MCF 10A (cell line): ENCODE measurements at places on chromosomes 1 and 21. TPM values are rescaled to one million over a fixed set of nuclear protein-coding genes. Genes with fewer than 3 reads are reported as not detected.

DNA sequence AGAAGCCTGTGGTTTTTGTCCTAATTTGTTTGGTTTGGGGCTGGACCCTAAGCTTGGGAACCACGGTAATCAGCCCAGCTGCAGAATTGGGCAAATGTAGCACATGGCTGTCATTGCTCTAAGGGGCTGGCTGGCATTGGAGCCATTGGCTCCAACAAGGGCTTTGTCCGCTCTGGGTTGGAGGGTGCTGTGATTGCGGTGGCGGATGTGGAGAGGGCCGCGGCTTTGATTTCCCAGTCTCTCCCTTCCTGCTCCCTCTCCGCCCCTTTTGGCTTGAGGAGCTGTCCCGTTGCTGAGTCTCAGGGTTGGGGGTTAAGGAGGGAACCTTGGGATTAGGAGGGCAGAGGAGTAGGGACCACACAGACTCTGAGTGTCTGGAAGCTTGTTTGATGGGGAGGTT lies 91.7 kb upstream of the CD34 start:
- H3K27me3 ChIP-seq = no peaks in the 10 kb centered on the region
- no peak overlapping the region for H3K27ac ChIP-seq
- H3K4me1 ChIP-seq = peaks cover 4% of the 10 kb centered on the region
- H3K36me3 ChIP-seq = peaks cover 5% of the 10 kb centered on the region

Gene SPRR2E
- total RNA-seq = not detected in 2 replicates

DNA sequence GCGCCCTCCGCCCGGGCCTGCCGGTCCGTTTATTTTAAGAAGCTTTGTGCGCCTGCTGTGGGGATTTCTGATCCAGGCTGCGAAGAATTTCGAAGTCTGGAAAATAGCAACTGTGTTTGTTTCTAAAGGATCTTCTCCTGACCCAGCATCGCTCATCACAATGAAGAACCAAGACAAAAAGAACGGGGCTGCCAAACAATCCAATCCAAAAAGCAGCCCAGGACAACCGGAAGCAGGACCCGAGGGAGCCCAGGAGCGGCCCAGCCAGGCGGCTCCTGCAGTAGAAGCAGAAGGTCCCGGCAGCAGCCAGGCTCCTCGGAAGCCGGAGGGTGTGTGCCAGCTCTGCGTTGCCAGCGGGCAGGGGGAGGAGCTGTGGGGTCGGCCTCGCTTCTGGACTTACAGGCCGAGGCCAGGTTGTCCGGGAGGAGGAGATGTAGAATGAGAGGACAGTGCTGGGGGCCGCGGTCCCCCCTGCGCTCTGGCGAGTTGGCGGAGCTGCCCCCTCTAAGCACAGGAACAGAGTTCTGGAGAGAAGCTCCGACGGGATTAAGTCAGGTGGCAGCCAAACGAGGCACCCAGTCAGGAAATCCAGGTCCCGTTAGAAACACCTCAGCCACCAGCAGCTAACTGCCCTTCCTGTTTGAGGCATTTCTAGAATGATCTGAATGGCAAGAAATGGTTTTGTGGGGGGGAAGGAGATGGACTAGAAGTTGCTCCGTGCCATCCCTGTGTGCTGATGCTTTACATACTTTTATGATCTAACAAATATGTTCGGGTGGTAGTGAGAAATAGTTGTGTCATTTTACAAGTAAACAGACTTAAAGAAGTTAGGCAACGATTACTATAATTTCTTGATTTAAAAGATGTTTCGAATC lies 948 bp downstream of the TXLNA start:
- peaks cover 20% of the 10 kb centered on the region for H3K4me1 ChIP-seq
- peak; percentile 43 for DNase-seq
- H3K27me3 ChIP-seq = no peaks in the 10 kb centered on the region
- H3K36me3 ChIP-seq = peaks cover 65% of the 10 kb centered on the region
- H3K27ac ChIP-seq = peak overlapping the region; percentile 98

Gene CA6
- not detected in 2 replicates for total RNA-seq

GRCh38 chr1:185906186-185906585 lies 172.0 kb downstream of the HMCN1 start:
- H3K4me1 ChIP-seq = no peaks in the 10 kb centered on the region
- no peak overlapping the region for H3K4me3 ChIP-seq
- DNase-seq = no peak
- H3K27me3 ChIP-seq = no peaks in the 10 kb centered on the region
- no peaks in the 10 kb centered on the region for H3K36me3 ChIP-seq

GRCh38 chr1:96388421-96389310 lies 332.9 kb upstream of the PTBP2 start:
- H3K27ac ChIP-seq = no peak overlapping the region
- peaks cover 8% of the 10 kb centered on the region for H3K4me1 ChIP-seq
- no peak for DNase-seq
- no peaks in the 10 kb centered on the region for H3K27me3 ChIP-seq
- H3K36me3 ChIP-seq = no peaks in the 10 kb centered on the region

DNA sequence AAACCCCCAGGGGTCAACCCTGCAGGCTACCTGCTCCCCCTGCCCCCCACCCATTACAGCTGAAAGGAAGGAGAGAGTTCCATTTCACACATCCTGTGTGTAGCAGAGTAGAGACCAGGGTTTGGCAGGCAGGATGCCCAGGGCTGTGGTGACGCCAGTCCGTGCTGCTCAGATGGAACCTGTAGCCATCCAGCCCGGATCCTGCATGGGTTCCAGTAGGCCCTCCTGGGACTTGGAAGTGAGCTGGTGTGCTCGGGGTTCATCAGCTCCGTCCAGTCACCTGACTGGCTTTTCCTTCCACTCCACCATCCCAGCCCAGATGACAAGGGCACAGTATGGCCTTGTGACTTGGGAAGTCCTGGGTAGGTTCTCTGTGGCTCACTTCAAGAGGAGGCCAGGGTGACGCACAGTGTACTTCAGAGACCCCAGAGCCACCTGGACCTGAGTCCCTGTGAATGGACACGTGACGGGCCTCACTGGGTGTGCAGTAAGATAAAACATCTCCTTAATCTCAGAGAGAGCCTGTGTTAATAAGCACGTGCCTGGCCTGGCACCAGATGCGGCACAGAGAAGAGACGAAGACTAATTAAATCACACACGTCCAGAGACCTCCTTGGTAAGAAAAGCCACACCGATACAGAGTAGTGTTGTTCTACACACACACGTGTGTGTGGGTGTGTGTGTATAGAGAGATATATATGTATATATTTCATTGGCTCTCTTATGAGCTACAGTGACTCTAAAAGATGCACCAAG lies 16.0 kb downstream of the ITPKB start:
- peaks cover 20% of the 10 kb centered on the region for H3K4me1 ChIP-seq
- no peaks in the 10 kb centered on the region for H3K36me3 ChIP-seq
- no peak overlapping the region for H3K27ac ChIP-seq
- no peaks in the 10 kb centered on the region for H3K27me3 ChIP-seq
- DNase-seq = no peak
- H3K4me3 ChIP-seq = no peak overlapping the region

DNA sequence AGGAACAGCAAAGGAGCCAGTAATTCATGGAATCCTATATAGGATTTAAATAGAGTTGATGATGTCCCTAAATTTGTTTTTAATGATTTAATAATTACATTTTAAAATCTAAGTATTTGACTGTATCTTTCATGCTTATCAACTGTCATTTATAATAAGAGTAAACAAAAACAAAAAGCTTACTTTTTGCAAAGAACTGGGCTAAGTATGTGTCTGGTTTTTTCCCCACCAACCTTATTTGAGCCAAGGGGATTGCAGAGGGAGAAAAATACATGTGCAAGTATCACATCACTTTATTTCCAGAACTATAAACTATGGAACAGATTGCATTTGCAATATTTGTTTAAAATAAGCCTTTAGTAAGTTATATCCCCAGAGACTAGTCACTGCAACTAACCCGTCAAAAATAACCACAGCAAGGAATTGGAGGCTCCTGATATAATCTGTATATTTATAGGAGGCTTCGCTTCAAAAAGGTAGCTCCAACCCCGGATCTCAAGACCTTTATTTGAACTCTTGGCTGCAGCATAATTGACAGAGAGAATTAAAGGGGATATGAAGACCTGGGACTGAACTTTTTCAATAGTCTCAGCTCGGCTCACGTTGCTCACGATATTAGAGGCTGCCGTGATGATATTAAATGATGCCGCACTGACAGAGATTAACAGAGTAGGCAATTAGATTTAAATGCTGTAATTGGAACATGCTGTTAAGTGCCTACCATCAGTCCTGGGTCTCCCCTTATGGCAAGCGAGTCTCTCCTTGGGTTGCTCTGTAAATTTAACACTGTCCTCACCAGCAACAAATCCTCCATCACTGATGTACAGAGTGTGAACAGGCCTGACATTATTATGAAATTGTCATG lies 329.1 kb upstream of the NFIA start:
- H3K36me3 ChIP-seq = no peaks in the 10 kb centered on the region
- H3K27ac ChIP-seq = no peak overlapping the region
- H3K4me3 ChIP-seq = no peak overlapping the region
- no peaks in the 10 kb centered on the region for H3K4me1 ChIP-seq

GRCh38 chr1:38009088-38009840 lies 3.3 kb upstream of the UTP11 start:
- peak; percentile 59 for DNase-seq
- peaks cover 25% of the 10 kb centered on the region for H3K4me1 ChIP-seq
- no peaks in the 10 kb centered on the region for H3K27me3 ChIP-seq
- H3K4me3 ChIP-seq = peak overlapping the region; percentile 9
- H3K36me3 ChIP-seq = peaks cover 12% of the 10 kb centered on the region
- H3K27ac ChIP-seq = peak overlapping the region; percentile 94

GRCh38 chr1:204096931-204097330 lies 24.0 kb downstream of the SOX13 start:
- no peaks in the 10 kb centered on the region for H3K27me3 ChIP-seq
- no peaks in the 10 kb centered on the region for H3K36me3 ChIP-seq
- H3K27ac ChIP-seq = no peak overlapping the region
- H3K4me3 ChIP-seq = no peak overlapping the region
- H3K4me1 ChIP-seq = peaks cover 6% of the 10 kb centered on the region
